Effector CD4-positive, alpha-beta T cell (primary cell): ENCODE measurements at places on chromosomes 13 and 19.

GRCh38 chr13:43016226-43016625 is 7.2 kb upstream of the DNAJC15 start:
- DNase-seq = no peak

- DNase-seq = no peak
Measured at GRCh38 chr13:79749566-79749965, 268.6 kb downstream of the NDFIP2 start.

DNA sequence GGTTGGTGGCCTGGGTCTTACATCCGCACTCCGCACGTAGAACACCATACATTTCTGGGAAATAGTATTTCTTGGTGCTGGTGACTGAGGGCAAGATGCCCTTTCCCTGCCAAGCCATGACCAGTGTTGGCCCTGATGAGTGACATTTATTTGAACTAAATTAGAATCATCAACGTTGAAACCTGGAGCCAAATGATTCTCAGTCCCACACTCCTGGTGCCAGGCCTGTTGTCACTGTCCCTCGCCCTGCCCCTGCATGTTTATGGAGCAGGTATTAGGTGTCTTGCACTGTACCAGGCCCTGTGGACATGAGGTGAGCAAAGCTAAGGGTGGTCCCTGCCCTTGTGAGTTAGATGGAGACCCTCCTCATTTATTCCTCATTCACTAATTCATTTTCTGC is 5.8 kb downstream of the CHST8 start:
- DNase-seq = no peak

DNA sequence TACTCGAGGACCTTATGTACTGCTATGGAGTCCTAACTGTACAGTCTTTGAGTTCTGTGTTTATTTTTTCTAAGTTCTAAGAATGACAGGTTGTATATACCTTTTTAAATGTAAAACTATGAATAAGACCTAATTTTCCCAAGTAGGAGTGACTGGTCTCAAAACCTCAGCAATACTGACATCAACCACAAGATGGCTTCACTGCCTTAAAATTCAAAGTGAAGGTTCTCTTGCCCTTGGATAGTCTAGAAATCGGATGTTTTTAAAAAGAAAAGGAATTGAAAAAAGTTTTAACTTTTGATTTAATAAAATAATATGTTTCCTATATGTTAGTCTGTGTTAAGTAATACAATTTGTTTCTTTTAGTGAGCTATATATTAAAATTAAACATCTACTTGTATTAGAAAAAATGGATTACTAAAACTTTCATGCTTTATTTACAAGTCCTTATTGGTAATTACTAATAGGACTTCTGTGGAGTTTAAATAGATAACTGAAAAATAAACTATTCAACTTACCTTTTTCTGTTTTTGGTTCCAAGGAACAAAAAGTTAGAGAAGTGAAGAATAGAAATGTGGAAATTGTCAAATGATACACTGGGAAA is 52.0 kb downstream of the TDRD3 start:
- no peak for DNase-seq

DNA sequence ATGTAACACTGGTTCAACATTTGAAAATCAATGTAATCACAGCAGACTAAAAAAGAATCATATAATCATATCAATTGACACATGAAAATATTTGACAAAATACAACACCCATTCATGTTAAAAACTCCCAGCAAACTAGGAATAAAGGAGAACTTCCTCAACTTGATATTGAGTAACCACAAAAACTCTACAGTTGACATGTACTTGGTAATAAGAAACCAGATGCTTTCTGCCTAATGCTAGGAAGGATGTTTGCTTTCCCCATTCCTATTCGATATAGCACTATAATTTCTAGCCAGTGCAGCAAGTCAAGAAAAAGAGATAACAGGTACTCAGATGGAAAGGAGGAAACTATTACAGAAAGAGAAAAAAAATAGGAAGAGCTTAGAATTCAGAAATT is 26.9 kb downstream of the UFM1 start:
- DNase-seq = no peak

GRCh38 chr19:13781547-13781946 is 7.3 kb downstream of the C19orf53 start:
- no peak for DNase-seq

- DNase-seq = no peak
Measured at GRCh38 chr13:25887962-25888655, 163.7 kb downstream of the SHISA2 start.

GRCh38 chr13:87810391-87810801 is 139.2 kb downstream of the SLITRK5 start:
- no peak for DNase-seq

GRCh38 chr13:31361673-31362072 is 161.9 kb downstream of the B3GLCT start:
- DNase-seq = no peak

DNA sequence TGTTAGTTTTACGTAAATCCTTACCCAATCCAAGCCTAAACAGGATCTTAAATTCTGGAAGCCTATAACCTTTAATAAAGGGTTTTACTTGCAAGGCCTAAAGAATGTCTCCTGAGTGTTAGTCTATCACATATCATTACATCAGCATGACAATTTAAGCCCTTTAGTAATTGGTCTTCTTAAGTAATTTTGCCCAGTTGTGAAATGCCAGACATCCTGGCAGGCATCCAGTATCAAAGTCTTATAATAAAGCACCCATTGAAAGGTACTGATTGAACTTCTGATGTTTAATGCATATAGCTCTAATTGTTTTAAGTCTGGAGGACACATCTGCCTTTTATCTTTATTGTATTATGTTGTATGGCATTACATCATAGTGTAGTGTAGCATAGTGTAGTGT is 1078.9 kb downstream of the SLITRK1 start:
- no peak for DNase-seq

GRCh38 chr13:112891477-112892401 is 77.3 kb upstream of the MCF2L start:
- DNase-seq = no peak

- DNase-seq = no peak
Measured at GRCh38 chr19:38710928-38711725, 33.1 kb downstream of the CAPN12 start.

DNA sequence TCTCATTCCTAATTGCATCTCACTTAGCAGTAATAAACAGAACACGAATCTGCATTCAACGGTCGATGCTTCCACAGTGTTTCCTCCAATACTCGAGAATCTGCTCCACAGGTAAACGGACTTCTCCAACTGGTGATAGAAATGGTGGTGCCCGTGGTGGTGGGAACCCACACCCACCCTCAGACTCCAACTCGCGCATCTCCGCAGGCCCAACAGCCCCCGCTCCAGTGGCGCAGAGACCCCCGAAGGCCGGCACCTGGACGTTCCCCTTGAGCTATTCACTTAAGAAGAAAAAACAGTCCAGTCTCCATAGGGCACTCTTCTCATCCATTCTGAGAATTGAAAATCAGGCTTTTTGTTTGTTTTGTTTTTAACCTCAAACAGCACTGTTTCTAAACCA is 13.8 kb upstream of the RASA3 start:
- DNase-seq = no peak

- DNase-seq = no peak
Measured at GRCh38 chr13:106100171-106100919, 435.1 kb downstream of the EFNB2 start.

GRCh38 chr19:29162694-29163093 is 50.3 kb downstream of the UQCRFS1 start:
- no peak for DNase-seq

GRCh38 chr13:35987572-35988513 is 143.3 kb downstream of the DCLK1 start:
- DNase-seq = no peak

DNA sequence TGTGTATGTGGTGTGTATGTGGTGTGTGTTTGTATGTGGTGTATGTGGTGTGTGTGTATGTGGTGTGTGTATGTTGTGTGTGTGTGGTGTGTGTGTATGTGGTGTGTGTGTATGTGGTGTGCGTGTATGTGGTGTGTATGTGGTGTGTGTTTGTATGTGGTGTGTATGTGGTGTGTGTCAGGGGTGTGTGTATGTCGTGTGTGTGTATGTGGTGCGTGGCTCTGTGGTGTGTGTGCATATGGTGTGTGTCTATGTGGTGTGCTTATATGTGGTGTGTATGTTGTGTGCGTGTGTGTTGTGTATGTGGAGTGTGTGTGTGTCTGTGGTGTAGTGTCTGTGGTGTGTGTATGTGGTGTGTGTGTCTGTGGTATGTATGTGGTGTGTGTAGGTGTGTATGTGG is 62.5 kb upstream of the MEDAG start:
- no peak for DNase-seq

DNA sequence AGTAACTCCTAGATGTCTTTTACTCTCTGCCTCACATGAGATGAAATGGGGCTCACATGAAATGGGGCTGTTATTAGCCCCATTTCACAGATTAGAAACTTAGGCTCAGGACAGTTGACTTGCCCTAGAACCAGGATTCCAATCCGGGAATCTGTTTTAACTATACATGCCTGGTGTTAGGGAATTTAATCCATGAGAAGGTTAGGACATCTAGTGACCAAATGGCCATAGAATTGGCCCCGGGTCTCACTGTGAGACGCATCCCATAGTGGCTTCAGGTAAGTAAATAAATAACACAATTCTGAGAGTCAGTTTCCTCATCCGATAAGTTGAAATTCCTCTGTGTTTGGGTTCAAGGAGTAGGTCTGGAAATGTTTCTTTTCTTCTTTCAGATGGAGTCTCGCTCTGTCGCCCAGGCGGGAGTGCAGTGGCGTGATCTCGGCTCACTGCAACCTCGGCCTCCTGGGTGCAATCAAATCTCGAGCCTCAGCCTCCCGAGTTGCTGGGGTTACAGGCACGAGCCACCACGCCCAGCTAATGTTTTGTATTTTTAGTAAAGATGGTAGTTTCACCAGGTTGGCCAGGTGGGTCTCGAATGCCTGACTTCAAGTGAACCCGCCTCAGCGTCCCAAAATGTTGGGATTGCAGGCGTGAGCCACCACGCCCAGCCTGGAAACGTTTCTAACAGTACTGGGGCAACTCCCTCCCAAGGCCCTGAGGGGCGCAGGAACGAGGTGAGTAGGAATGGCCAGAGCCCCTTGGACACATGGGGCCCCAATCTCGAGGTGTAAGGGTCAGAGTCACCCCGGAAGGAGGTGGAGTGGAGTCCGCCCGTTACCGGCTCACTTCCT is 1.2 kb upstream of the ZNF574 start:
- no peak for DNase-seq

GRCh38 chr19:1449467-1450442 is at the start of gene APC2:
Gene APC2, plus strand, starts transcription at chr19:1450121. Its CDS starts 2,881 bp downstream, at chr19:1453002.
- DNase-seq = no peak

DNA sequence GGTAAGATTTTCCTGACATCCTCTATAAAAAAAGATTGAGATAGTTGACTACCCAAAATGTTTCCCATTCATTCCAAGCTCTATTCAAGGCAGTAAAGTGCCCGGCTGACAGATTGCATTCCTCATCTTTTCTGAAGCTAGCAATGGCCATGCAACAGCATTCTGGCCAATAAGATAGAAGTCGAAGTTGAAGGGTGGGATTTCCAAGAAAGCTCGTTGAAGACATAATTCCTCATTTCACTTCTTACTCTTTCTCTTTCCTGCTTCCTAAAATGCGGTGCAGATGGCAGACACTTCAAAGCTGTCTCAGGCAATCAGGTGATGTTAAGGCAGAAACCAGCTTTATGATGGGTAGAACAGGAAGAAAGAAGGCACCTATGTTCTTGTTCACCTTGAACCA is 13.4 kb upstream of the ALOX5AP start:
- DNase-seq = no peak

DNA sequence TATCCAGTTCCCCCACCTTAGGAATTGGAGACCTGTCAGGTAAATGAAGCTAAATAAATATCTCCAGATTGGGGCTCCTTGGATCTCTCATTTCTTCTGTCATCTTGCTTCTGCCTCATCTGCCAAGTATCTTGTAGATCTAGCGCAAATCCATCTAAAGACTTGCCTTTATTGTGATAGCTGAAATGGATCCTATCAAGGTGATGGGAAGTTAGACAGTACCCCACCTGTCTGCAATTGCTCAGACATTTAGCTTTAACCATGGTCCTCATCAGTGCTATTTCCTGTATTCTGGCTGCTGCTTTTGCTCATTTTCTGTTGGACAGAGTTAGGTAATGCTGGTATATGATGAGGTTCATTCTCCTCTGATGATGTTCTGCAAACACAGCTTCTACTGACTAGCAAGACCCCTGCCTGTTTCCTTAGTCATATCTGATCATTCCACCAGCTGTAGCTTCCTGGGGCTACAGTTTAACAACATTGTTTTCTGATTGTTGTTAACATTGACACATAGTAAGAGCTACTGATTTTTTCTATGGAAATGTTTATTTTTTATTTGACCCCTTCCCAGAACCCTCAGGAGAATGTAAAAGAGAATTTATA is 340.0 kb downstream of the DCT start:
- DNase-seq = no peak

- no peak for DNase-seq
Measured at GRCh38 chr13:20843166-20843565, 59.4 kb downstream of the XPO4 start.

DNA sequence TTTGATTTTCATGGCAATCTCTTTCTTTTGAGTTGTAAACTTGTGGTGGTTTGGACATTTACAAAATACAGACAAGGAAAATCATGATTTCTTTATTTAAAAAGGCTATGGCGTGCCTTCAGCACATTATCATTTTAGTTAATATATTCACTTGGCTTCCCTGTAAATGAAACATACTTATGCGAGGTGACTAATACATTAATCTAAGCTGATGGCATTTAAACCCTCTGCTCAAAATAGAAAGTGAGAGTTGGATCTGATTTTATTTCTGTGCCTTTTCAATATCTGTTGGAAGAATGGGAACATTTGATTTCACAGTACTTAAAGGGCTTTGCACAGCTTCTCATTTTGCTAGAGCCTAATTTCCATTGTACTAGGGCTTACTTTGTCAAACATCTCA is 289.8 kb downstream of the MTUS2 start:
- no peak for DNase-seq

GRCh38 chr19:8811315-8812172 is 20.6 kb downstream of the ZNF558 start:
- DNase-seq = no peak

- no peak for DNase-seq
Measured at GRCh38 chr13:95457294-95457693, 95.2 kb upstream of the CLDN10 start.

DNA sequence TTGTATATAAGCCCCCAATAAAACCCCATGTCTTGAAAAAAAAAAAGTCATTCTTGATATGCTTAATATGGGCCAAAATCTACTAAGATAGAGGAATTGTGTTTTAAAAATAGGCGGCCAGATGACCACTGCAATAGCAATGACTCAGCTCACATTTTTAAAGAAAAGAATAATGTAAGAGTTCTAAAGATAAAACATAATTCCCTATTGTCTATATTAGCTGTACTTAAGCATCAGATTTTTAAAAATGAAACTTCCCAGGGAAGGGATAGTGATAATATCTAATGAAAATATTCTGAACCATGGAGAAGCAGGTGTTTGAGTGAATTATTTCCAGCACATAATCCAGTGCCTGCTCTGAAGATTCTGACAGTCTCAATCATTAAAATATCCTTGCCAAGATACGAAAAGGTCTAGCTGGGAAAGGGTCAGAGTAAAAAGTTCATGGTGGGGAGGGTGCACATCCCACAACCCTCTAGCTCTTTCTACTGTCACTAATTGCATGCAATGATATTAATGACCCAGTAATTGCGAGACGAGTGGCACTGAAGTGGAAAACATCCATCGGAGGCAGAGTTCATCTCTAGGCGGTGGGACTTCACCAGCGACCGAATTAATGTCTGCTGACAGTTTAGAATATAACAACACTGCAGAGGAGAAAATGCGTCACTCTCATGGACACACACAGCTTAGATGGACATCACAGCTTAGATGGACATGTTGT is 31.6 kb downstream of the EFNB2 start:
- no peak for DNase-seq

- no peak for DNase-seq
Measured at GRCh38 chr13:35994131-35994966, 136.8 kb downstream of the DCLK1 start.
